ENCODE measurements at places on chromosomes 2 and 18. TPM values are rescaled to one million over a fixed set of nuclear protein-coding genes. Genes with fewer than 3 reads are reported as not detected.

The TNFAIP6 gene
- 5.5 TPM for polyA plus RNA-seq

The CASP10 gene
- 16.2 TPM for polyA plus RNA-seq

The GPR39 gene
- polyA plus RNA-seq = 3.3 TPM

The TTN gene
- 2.7 TPM for polyA plus RNA-seq

The DSC3 gene
- 0.37 TPM for polyA plus RNA-seq

The INHBB gene
- 0.23 TPM for polyA plus RNA-seq

The ZC3H6 gene
- 11.4 TPM for polyA plus RNA-seq

The HADHA gene
- 203 TPM for polyA plus RNA-seq

The TMEM247 gene
- not detected for polyA plus RNA-seq

The CYP20A1 gene
- polyA plus RNA-seq = 22.4 TPM

The RTKN gene
- polyA plus RNA-seq = 43.1 TPM

The TDRD15 gene
- polyA plus RNA-seq = not detected

The SNTG2 gene
- polyA plus RNA-seq = 0.54 TPM

The CDH2 gene
- 4.1 TPM for polyA plus RNA-seq

The COLEC12 gene
- polyA plus RNA-seq = 118 TPM

The COL4A3 gene
- polyA plus RNA-seq = 12.2 TPM

The TTL gene
- 51.7 TPM for polyA plus RNA-seq

The TCF23 gene
- 0.13 TPM for polyA plus RNA-seq

The PLCD4 gene
- 8.8 TPM for polyA plus RNA-seq

The TRPM8 gene
- 0.28 TPM for polyA plus RNA-seq

The UGT1A3 gene
- not detected for polyA plus RNA-seq

The NGEF gene
- 2.9 TPM for polyA plus RNA-seq

The C2orf72 gene
- 1.6 TPM for polyA plus RNA-seq

The ABCB11 gene
- 0.21 TPM for polyA plus RNA-seq

The ZRANB3 gene
- 8.8 TPM for polyA plus RNA-seq

The PLGLB1 gene
- polyA plus RNA-seq = 15.2 TPM

The WDR43 gene
- polyA plus RNA-seq = 47.0 TPM

The MRO gene
- 0.78 TPM for polyA plus RNA-seq

The VPS54 gene
- 48.2 TPM for polyA plus RNA-seq

The KDSR gene
- 43.2 TPM for polyA plus RNA-seq

The PAX3 gene
- polyA plus RNA-seq = not detected

The SPEG gene
- polyA plus RNA-seq = 18.1 TPM

The CCDC85A gene
- 1.7 TPM for polyA plus RNA-seq

The SFTPB gene
- polyA plus RNA-seq = 580 TPM

The MBD5 gene
- polyA plus RNA-seq = 49.6 TPM

The CYP27A1 gene
- polyA plus RNA-seq = 30.3 TPM

The CTLA4 gene
- 0.21 TPM for polyA plus RNA-seq

The CLEC4F gene
- 0.21 TPM for polyA plus RNA-seq

All from right lung (tissue), 10 donors.